ENCODE measurements at places on chromosomes 11 and 22. TPM values are rescaled to one million over a fixed set of nuclear protein-coding genes. Genes with fewer than 3 reads are reported as not detected.

GRCh38 chr11:73210916-73211667 is 7.0 kb upstream of the P2RY2 start:
- no peak for DNase-seq

DNA sequence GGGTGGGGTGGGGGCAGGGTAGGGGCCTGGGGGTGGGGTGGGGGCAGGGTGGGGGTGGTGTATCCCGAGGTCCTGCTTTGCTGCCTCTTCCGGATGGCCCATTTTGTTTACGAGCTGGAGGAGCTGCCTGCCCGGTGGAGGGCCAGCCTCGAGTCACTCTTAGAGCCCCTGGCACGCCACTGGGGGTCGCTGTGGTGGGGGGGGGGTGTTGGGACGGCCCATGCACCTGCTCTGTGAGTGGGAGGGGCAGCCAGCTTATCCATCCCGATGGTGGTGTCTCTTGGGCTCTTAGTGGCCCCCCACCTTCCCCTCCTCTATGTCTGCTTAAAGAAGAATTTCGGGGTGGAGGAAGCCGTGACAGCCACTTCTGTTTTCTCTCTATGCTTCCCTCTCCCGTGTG is 24.6 kb downstream of the MRGPRD start:
- no peak for DNase-seq

DNA sequence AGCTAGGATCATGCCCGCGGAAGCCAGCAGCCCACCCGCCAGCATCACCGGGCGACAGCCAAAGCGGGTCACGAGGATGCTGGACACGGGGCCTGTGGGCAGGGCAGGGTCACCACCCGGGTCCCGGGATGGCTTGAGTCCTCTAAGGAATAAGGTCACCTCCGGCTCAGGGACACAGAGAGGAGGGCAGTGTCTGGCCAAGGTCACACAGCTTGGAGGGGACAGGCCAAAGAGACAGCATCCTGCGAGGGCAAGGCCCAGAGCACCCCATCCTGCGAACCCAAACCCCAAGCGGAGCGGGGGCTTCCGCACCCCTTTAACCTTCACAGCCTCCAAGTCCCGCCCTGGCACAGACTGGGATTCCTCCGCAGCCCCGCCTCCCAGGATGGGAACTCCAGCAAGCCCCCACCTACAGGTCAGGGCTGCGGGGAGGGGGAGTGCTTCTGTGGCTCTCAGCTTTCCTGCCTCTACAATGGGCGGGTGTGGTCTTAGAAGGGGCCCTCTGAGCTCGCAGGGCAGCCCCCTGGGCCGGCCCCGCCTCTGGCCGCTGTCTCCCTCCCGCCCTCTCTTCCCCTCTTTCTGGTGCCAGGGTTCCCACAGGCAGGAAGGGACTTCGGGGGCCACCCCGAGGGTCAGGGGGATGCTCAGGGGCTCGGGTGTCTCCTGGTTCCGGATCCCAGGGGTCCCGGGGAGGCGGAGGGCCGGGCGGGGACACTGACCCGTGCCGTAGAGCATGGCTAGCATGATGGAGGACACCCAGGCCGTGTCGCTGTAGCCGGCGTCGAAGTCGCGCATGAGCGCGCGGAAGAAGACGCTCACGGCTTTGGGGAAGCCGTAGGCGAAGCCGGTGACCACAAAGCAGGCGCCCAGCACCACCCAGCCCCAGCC is 1.8 kb downstream of the SLC16A8 start:
- DNase-seq: no peak

DNA sequence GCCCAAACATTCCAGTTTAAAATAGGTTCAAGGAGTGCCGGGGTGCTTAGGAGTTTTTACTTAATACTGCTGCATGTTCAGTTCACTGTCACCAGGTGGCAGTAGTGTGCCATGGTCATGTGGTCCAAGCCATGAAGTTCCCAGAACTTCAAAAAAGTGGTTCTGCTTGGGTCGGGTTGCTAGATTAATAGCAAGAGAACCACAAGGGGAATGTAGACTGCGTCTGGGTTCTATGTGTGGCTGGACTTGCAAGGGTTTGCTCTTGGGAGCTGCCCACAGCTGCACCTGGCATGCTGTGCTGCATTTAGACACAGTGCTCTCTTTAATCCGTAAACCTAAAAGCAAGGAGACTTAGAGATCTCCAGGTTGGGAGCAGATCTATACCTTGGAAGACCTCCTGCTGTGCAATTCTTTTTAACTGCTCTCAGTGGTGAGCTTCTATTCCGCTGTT is 6.5 kb upstream of the SPON1 start:
- DNase-seq: no peak

The UBQLN3 gene
- total RNA-seq: not detected

DNA sequence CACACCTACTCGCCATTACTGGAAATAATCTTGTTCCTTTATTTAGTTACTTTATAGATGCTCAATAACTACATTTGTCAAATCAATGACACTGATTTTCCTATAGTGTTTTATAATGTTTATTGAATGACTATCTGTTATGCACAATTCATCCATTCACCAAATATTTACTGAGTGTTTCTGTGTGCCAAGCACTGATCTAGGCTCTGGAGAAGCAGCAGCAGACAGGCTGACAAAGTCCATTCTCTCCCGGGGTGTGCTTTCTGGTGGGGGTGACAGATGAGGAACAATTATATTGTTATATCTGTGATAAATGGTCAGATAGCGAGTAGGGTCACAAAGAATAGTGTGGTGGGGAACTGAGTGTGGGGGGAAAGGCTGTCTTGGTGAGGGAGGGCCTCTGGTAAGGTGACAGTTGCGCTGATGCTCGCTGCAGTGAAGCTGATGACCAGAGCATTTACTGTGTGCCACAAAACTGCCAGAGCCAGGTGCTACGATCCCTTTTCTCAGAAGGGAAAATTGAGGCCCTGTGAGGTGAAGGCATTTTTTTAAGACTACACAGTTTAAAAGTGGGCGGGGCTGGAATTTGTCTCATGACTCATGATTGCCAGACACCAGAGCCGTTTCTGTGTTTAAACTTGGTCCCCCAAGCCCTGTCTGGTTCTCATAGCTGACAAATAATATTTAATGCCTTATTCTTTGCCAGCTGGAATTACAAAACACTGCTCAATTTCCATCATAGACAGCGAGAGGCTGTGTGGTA is 10.2 kb downstream of the PACS1 start:
- no peak for DNase-seq

GRCh38 chr11:100703801-100704575 is 16.9 kb downstream of the ARHGAP42 start:
- no peak for DNase-seq

- DNase-seq: no peak
Measured at GRCh38 chr11:105699203-105699602, 89.3 kb downstream of the GRIA4 start.

Measured in posterior vena cava (tissue), 2 donors.